ENCODE measurements at places on chromosomes 7 and 10.
A peak's percentile ranks its signal among the peaks of the same experiment; 100 is the strongest.

DNA sequence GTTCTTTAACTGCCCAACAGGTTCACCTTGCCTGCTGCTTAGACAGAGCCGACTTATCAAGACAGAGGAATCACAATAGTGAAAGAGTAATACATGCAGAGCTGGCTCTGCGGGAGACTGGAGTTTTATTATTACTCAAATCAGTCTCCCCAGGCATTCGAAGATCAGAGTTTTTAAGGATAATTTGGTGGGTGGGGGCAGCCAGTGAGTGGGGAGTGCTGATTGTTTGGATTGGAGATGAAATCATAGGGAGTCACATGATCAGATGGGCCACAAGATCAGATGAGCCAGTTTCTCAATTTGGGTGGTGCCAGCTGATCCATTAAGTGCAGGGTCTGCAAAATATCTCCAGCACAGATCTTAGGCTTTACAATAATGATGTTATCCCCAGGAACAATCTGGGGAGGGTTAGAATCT, 131.3 kb downstream of the AKR1D1 start:
- no peak for DNase-seq

- DNase-seq: no peak
Observed at GRCh38 chr7:154412105-154412504, 359.9 kb downstream of the DPP6 start.

DNA sequence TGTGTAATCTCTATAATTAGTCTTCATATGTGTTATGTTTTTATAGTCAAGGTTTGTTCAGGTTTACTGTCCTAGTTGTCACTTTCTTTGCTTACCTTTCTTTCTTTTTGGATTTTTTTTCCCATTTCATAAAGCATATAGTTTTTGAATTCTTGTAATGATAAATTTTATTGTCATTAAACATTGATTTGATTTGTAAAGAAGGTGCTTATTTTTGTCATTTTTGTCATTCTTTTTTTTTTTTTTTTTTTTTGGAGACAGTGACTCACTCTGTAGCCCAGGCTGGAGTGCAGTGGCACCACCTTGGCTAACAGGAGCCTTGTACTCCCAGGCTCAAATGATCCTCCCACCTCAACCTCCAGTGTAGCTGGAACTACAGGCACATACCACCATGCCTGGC, 9.6 kb upstream of the MINDY3 start:
- DNase-seq: no peak

- DNase-seq: no peak
Observed at GRCh38 chr7:28748346-28748745, 209.8 kb downstream of the TRIL start.

DNA sequence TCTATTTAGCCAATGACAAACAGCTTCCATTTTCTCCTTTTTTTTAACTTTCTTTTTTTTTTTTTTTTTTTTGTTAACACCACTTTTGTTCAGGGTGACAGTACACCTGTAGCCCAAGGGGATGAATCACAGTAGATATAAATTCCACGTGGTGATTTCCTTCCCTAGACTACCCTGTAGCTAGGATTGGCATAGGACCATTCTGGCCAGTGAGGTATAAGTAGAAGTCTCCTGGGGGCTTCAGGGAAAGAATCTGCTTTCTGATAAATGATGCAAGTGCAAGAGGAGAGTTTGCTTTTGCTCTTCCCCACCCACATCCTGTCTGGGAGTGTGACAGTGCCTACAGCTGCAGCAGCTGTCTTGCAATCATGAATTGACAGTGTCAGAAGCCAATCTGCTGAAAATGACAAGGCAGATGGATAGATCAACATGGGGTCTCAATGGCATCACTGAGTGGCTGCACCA, 63.2 kb upstream of the TOMM7 start:
- DNase-seq: peak; percentile 57

DNA sequence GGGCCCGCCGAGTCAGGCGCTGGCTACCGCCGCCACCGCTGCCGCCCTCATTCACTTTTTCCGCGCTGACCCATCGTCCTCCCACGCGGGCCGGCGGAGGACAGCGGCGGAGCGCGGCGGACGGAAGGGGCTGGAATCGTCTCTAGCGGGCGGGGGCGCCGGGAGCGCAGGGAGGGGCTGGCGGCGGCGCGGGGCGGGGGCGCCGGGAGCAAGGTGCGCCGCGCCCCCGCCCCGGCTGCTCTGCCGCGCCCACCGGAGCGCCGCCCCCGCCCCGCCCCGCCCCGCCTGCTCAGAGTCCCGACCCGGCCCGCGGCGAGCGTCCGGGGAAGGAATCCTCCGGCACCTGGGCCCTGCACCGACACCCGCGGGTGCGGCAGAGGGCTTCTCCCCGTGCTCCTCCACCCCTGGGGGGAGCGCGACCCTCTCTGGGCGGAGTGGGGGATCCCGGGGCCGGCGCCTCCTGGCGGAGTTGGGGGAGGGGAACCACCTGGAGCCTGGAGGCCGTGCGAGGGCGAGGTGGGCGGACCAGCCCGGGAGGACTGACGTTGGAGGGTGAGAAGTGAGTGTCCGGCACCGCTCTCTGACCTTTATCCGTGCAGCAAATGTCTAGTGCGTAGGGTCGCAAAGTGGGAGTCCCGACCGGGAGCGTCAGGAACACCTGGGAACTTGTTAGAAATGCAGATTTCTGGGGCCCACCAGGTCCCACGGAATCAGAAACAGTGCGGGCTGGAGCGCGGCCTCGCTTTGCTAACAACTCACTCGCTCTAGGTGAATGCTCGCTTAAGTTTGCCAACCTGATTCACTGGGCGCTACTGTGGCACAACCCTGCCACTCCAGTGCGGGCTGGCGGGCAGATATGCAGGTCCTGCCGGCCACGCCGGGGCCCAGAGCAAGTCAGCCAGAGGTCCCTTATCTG, at the start of gene COBL:
TSS of gene COBL (minus strand) at position 144 of the 916 bp plus-strand sequence. CDS start 176 bp downstream, outside the sequence.
- peak; percentile 17 for DNase-seq

DNA sequence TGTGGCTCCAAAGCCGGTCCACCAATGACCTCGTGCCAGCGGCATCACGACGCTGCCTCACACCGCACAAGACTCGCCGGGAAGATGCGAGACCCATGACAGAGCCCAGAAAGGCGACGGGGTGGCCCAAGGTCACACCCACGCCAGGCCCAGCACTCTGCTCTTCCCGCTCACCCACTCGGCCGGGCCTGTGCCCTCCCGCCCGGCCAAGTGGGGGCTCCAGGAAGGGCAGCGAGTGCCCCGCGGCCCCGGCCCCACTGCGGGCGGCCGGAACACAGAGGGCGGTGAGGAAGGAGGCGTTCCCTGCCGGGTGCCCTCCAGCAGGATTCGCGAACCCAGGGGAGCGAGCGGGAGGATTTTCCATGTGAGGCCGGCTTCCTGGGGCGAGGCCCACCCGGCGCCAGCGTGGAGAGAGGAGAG, 56.3 kb downstream of the PDGFA start:
- DNase-seq: no peak

DNA sequence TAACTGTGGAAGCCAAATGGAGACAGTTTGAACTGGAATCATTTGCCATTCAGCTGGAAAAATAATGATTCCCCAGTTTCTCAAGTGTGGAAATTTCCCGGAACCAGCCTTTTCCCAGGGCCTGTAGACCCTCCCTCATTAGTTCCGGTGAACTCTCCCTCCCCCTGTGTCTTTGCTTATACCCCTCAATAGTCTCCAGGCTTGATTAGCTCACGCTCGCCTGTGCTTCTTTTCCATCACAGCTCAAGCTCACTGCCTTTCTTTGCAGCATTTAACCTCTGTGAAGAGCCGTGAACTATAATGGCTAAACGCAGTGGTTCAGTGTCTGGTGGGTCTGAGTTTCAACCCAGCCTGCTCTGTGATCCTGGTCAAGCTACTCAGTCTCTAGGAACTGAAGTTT, 690.8 kb downstream of the INHBA start:
- DNase-seq: no peak

DNA sequence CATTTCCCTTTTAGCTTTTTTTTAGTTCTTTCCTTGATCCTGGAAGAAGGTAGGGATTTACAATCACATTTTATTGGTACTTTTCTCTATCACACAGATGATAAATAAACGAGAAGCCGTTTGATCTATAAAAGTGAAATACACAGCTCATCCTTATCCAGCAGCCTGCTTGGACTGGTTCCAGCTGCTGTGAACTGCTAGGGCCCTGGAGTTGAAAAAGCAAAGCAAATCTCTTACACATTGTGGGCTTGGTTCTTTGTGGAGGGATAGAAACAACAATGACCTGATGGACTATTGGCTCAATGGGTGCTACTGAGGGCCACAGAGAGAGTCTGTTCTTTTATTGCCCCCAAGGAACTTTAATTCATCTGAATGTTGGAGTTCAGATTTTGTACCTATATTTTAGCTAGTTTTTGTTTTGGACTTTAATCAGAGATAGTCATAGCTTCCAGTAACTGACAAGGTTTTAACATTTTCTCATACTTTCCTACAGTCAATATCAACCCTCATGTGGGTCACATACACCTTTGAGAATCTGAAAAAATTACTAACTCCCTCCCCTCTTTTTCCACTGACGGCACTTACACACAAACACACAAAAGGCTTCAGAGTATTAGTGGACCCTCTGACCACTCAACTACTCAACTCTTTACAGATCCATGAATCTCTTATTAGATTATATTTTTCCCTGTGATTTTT, 91.6 kb upstream of the CCDC6 start:
- DNase-seq: no peak

DNA sequence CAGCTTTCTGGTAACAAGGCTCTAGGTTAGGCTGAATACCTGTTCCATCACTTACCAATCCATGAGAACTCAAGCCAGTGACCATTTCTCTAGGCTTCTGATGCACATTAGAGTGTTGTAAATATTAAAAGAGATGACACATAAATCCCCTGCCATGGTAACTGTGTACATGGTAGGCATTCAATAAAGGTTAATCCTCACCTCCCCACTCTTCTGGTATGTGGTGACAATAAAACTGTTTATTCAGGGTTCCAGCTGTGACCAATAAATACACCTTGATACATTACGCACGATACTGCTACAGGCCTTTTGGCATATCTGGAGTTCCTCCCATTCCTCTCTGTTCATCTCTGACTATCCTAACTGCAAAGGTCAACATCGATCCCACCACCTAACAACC, 171.9 kb downstream of the SRPK2 start:
- no peak for DNase-seq

DNA sequence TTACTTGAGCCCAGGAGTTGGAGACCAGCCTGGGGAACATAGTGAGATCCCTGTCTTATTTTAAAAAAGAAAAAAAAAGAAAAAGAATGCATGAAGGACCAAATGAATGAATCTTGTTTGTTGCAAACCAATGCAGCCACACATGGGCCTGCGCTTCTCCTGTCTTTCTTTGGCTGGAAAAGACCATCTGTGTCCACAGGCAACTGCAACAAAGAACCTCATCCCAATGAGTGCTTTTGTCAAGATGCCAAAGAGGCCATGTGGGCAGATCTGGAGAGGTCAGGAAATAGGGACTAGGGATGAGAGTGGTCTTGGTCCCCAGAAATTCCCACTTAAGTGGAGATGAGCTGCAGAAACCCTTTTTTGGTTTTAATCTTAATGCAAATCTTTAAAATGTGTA, 49.8 kb upstream of the DUSP5 start:
- no peak for DNase-seq

GRCh38 chr10:23053036-23053435, 42.3 kb upstream of the MSRB2 start:
- no peak for DNase-seq

DNA sequence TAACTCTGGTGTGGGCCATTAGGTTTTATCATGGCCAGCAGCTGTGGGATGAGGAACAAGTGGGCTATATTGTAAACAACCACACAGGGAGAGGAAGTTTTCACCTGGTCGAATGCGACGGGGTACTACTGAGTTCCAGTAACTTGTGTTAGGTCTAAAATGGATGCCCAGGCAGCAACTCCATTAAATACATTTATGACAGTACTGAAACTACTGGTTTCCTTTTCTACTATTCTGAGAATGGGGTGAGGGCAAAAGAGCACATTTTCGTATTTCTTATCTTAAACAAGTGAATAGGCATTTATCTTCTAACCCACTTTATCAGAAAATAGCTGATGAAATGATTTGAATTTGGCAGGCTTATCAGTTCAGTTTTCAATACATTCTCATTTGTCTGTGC, 109.7 kb downstream of the C1GALT1 start:
- DNase-seq: no peak

DNA sequence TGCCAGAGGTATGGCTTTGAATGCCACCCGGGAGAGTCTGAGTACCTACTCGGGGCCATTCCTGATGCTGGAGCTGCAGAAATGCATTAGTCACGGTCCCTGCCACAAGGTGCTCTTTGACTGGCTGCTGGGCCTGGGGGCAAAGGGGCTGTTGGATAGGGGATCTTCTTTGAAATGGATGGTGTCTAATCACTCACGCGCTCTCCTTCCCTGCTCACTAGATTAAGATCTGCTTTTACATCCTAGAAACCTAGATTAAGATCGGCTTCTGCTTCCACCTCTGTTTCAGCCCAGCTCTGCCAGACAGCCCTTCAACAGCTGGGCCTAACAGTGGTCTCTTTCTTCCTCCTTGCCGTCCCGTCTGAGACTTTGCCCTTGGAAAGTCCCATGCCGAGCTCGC, 57.2 kb downstream of the PAX2 start:
- no peak for DNase-seq

DNA sequence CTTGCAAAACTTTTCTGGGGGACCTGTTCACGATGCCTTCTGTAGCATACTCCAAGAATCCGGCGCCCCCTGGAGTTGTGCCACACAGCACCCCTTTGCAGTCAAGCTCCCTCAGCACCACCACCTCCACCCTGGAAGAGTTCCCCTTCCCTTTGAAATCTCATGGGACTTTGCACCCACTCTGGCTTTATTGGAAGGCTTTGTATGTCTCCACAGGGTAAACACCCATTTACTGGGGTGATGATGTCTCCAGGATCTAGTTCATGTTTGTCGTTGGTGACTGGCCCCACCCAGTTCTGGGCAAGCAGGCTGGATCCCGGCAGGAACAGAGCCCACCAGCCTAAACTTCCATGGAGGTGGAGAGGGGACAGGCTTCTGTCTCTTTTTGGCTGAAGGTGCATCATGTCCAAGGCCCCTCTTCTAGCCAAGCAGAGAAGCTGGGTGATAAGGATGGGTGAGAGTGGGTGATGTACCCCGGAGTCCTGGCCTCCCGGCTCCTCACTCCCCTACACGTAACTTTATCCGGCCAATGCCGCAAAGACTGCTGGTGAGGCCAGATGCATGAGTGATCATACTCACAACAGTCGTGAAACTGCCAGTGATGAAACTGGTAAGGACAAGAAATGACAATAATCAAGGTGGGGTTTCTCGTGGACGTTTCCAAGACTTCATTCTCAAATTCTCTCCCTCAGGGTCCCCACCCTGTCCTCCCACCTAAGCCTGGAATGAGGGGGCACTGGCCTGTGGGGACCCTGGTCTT, 695 bp upstream of the CLDN4 start:
- DNase-seq: no peak

DNA sequence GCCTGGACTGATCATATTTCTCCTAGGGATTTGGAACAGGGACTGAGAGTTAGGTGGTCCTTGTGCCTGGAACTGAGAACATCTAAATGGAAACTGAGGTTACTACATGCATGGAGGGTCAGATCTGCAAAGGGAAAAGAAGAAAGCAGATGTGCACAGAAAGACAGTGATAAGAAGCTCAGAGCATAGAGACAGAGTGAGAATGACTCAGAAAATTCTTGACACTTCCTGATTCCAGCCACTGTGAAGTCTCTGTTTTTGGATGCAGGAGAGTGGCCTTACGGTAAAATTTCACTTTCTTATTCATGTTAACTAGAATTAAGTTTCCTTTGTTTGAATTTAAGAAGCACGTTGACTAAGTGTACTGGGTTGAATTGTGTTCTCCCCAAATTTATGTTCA, 241.7 kb downstream of the TMEM26 start:
- no peak for DNase-seq
